ENCODE measurements at places on chromosomes 2 and 18.

GRCh38 chr2:49359721-49360406, 205.5 kb upstream of the FSHR start:
- no peak for DNase-seq

DNA sequence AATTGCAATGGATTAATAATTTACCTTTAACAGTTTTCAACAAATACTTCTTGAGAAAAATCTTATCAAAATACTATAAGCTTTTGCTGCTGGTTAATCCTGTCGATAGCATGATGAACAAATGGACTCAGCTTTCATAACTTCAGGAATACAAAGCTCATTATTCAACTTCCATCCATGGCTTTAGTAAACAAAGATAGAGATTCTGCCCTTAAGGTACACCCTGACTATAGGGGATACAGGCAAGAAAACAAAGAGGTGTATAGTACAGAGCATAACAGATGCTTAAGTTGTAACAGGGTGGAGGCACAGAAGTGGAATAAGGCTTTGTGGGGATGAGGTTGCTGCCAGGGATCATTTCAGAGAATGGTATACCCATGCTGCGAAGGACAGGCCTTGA, 272.5 kb upstream of the STON1 start:
- DNase-seq, result no peak

DNA sequence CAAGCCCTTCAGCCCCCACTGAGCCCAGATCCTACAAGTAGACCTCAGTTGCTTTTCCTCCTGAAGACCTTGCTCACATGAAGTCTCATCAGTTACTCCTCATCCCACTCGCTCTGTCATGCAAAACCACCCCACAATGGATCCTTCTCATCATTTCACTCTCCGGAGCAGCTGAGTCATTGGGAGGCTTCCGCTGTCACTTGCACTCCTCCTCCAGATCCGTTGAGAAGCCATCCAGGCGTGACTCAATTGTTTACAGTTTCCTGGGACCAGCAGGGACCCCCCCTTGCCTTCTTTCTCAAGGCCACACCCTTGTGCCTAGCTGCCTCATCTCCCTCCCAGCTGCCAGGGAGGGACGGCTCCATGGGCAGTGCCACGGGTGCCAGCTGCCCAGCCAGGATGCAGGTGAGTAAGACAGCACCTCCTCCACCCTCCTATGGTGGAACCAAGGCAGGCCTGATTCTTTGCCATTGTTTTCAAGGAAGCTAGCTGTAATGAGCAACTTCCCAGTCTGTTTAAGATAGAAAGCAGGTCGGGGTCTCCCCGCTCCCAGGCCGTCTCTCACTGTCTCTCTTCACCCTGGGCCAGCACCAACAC, 16.3 kb downstream of the GPR55 start:
- peak; percentile 50 for DNase-seq

- no peak for DNase-seq
Measured at GRCh38 chr18:78497641-78498040, 482.0 kb upstream of the SALL3 start.

- DNase-seq, result no peak
Measured at GRCh38 chr2:50529600-50530218, 502.2 kb downstream of the NRXN1 start.
